Endodermal cell (in vitro differentiated cells): ENCODE measurements at places on chromosomes 5 and 9.
A peak's percentile ranks its signal among the peaks of the same experiment; 100 is the strongest.

DNA sequence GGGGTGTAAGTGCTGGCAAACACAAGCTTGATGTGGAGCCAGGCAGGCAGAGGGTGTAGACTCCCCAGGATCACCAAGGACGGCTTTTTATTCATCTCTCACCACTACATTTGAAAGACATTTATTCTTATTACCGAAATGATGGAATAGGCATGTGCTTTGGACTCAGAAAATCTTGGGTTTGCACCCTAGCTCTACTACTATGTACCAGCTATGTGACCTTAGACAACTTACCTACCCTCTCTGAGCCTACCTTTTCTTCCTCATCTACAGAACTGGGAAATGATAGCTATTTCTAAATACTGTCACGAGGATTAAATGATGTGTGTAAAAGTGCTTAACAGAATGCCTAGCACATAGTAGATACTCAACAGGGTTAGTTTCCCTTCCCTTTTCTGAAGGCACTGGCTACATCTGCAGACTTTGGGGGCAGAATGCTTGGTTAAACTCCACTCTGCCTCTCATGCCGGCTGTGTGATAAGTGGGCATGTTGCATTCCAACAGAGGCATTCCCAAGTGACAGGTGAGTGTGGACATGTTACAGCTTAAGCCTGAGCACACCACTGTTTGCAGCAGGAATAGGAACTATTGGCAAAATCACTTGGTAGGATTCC lies 94.8 kb downstream of the SLC1A3 start:
- peaks cover 58% of the 10 kb centered on the region for H3K27me3 ChIP-seq
- peak overlapping the region; percentile 48 for H3K4me3 ChIP-seq
- no peak for DNase-seq
- no peaks in the 10 kb centered on the region for H3K36me3 ChIP-seq
- no peak overlapping the region for H3K27ac ChIP-seq

DNA sequence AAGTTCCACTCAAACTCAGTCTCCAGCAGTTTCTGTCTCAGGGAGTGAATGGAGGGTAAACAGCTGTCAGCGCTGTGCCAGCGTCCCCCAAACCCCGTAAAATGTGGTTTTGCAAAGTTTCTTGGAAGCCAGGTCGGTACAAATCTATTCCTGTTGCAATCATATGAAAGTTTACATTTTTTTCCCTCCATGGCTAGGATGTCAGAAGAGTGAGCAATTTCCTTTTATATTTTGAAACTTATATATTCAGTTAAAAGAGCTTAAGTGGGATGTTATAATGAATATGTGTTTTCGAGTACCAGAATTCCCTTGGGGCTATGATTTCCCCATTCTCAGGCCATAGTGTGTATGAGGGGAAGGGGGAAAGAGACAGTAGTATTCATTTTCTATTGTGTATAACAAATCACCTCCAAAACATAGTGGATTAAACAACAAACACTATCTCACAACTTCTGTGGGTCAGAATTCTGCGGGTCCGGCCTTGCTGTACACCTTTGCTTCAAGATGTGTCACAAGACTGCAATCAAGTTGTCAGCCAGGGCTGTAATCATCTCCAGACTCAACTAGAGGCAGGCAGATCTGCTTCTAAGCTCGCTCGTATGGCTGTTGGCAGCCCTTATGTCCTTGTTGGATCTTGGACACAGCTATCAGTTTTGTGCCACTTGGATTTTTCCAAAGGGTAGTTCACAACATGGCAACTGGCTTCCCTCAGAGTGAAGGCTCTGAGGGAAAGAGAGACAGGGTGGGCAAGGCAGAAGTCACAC lies 107.4 kb downstream of the SNX18 start:
- no peak overlapping the region for H3K4me3 ChIP-seq
- no peak overlapping the region for H3K27ac ChIP-seq
- no peaks in the 10 kb centered on the region for H3K36me3 ChIP-seq
- no peaks in the 10 kb centered on the region for H3K4me1 ChIP-seq

GRCh38 chr5:148760945-148761638 lies 65.3 kb upstream of the ADRB2 start:
- H3K36me3 ChIP-seq = no peaks in the 10 kb centered on the region
- no peak for DNase-seq
- no peaks in the 10 kb centered on the region for H3K4me1 ChIP-seq
- H3K4me3 ChIP-seq = no peak overlapping the region

DNA sequence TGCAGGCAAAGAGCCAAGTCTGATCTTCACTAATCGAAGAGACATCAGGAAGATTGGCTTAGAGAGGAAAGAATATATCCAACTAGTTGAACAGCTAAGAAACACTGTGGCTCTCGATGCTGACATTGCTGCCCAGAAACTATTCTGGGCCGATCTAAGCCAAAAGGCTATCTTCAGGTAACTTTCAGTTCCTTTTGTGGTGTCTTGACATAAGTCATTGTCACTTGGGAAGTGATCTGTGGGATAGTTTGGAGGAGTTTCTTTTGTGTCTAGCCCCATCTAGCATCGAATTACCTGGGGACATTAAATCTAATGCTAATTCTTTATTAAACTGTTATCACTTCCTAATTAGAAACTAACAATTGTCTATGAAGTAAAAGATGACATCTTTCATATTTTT lies 24.0 kb downstream of the VLDLR start:
- no peak overlapping the region for H3K4me3 ChIP-seq
- no peak overlapping the region for H3K27ac ChIP-seq
- no peaks in the 10 kb centered on the region for H3K27me3 ChIP-seq
- H3K4me1 ChIP-seq = no peaks in the 10 kb centered on the region
- no peak for DNase-seq
- H3K36me3 ChIP-seq = peaks cover 97% of the 10 kb centered on the region
